ENCODE measurements at places on chromosomes 5 and 9.

GRCh38 chr9:34408173-34408572 is 31.5 kb upstream of the MYORG start:
- no peak for DNase-seq

DNA sequence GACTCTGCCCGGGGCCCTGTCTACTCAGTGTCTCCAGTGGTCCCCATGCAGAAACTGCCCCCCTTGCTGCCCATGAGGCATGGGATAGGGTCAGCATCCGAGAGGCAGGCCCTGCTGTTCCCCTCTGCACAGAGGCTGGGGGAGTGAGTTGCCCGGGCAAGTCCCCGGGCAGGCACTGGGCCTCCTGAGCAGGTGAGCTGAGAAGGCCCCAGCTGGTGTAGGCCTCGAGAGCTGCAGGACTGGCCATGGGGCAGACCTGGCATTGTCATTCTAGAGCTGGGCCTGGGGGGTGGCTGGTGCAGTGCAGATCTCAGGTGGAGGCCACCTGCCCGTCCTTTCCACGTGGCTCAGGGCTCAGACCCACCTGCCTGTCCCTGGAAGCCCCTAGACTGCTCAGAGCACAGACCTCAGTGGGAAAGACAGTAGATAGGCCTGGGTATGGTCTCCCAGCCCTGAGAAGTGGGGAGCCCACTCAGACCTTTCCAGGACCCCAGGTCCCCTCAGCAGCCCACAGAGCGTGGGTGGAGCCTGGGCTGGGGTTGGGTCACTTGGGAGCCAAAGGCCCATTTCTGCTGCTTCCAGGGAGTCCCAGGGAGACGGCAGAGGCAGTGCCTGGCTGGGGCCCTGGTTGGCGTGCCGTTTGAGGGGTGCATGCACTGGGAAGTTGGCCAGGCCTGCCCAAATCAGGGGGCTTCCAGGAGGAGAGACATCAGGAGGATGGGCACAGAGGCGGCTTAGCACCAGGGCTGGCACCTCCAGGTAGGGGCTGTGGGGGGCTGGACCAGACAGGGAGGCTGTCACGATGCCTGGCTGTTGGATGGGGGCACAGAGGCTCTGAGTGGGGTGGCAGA is 4.8 kb upstream of the NOTCH1 start:
- no peak for DNase-seq

DNA sequence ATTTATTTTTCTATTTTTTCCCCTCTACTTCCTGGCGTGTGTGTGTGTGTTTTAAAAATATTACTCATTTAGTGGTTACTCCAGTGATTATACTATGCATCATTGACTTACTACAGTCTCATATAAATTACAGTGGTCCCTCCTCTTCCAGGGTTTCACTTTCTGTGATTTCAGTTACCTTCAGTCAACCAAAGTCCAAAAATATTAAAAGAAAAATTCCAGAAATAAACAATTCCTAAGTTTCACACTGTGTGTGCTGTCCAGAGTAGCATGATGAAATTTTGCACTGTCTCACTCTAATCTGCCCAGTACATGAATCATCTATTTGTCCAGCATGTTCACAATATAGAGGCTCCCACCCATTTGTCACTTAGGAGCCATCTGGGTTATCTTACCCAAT is 47.4 kb upstream of the CCDC112 start:
- DNase-seq, result no peak

DNA sequence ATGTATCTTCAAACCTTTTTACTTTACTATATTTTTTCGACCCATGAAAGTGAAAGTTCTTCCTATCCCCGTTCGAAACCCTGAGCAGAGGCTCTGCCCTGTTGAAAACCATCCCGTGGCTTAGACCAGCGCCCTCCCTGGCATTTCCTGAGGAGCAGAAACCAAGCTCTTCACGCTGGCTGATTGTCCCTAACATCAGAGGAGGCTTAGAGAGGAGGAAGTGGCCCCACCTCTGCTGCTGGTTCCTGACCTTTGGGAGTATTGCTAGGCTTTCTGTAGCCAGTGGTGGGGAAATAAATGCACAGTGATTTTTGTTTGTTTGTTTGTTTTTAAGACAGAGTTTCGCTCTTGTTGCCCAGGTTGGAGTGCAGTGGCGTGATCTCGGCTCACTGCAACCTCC is 4.2 kb upstream of the PTGES start:
- no peak for DNase-seq

GRCh38 chr9:3884736-3885135 is 358.9 kb upstream of the RFX3 start:
- no peak for DNase-seq

GRCh38 chr9:70959366-70959765 is 162.1 kb downstream of the TRPM3 start:
- DNase-seq, result no peak

DNA sequence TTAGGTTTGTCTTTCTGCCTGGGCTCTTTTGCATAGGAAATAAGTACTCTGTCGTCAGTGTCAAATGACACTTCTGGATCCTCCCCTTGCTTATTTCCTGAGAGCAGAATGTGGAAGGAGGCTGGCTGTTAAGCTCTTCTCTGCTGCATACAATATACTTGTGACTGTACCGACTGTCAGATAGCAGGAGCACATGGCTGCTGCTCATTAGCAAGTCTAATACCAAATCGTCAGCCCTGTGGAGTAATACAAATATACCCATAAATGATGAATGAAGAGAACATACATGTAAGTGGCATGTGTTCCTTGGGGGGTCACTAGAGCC is at the start of gene GPR151:
Gene GPR151, minus strand, starts transcription at position 40 of the 325 bp plus-strand sequence. CDS start 77 bp downstream, outside the sequence.
- no peak for DNase-seq

GRCh38 chr5:43020399-43020746 is 19.7 kb downstream of the ANXA2R start:
- no peak for DNase-seq
